CD8-positive, alpha-beta T cell (primary cell): ENCODE measurements at places on chromosomes 3 and 15. TPM values are rescaled to one million over a fixed set of nuclear protein-coding genes. Genes with fewer than 3 reads are reported as not detected.

SLC25A36 gene
- total RNA-seq: 165 TPM

SAMD7 gene
- total RNA-seq: not detected

DNA sequence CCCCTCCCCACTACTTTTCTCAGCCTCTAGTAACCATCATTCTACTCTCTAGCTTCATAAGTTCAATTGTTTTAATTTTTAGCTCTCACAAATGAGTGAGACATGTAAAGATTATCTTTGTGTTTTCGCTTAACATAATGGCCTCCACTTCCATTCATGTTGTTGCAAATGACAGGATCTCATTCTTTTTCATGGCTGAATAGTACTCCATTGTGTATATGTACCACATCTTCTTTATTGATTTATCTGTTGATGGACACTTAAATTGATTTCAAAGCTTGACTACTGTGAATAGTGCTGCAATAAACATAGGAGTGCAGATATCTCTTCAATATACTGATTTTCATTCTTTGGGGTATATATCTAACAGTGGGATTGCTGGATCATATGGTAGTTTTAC, 699.8 kb upstream of the NR2F2 start:
- DNase-seq: no peak

GRCh38 chr3:172312001-172312400, 136.3 kb downstream of the GHSR start:
- no peak for DNase-seq

GRCh38 chr3:42855547-42856380, 19.9 kb downstream of the CYP8B1 start:
- no peak for DNase-seq
